T follicular helper cell (primary cell): ENCODE measurements at places on chromosomes 11 and 22.

DNA sequence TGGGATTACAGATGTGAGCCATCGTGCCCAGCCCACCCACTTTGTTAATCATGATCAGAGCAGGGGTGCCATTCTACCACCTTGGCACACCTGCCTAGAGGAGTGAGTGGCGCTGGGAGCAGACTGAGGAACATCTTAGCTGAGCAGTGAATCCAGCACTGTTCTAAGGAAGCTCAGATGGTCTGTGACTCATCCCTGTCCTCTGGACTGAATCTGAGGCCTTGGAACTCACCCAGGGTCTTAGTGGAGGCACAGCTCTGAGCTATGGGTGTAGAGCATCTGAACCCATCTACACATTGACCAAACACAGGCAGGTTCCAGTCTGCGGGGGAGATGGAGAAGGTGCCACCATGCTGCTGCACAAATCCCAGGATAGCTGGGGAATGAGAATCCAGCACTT, 14.9 kb downstream of the PGAP2 start:
- no peak for DNase-seq

DNA sequence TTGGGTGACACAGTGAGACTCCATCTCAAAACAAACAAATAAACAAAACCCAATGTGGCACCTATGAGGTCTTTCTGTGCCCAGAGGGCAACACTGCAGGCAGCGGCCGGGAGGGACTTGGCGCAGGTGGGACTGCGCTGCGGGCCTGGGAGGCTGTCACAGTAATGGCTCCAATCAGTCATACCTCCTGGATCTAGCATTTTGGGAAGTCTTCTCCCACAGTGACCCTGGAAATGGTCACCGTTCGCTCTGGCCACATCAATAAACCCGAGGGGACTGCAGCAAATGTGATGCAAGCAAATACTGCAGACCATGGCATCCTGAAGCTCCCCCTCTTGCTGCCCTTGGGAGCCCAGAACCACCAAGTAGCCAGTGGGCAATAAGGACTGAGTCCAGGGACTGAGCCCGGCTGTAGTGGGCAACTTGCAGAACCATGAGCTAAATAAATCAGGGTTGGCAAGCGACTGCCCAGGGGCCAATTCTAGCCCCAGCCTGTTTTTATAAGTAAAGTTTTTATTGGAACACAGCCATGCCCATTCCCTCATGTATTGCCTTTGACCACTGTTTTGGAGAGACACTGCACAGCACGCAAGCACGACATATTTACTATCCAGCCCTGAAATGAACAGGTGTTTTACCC, 15.4 kb downstream of the SHANK2 start:
- no peak for DNase-seq

DNA sequence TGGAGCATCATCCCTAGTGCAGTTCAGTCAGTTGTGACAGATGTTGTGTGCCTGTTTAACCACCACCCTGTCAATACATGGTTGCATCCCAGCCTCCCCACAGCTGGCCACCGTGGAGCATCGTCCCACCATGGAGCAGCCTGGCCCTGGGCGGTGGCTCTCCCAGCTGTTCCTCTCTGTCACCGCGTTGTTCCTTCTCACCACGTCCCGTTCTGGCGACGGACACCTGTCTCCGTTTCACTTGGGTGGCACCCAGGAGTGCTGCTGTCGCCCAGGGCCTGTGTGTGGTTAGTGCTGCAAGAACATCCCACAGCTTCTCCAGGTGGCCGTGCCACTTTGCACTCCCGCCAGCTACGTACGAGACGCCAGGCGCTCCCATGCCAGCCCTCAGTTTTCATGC, 26.5 kb downstream of the MUC6 start:
- no peak for DNase-seq

- DNase-seq = no peak
Measured at GRCh38 chr22:27382947-27383346, 418.6 kb downstream of the MN1 start.

GRCh38 chr11:67641338-67642172, 2.0 kb upstream of the TBX10 start:
- DNase-seq = no peak

DNA sequence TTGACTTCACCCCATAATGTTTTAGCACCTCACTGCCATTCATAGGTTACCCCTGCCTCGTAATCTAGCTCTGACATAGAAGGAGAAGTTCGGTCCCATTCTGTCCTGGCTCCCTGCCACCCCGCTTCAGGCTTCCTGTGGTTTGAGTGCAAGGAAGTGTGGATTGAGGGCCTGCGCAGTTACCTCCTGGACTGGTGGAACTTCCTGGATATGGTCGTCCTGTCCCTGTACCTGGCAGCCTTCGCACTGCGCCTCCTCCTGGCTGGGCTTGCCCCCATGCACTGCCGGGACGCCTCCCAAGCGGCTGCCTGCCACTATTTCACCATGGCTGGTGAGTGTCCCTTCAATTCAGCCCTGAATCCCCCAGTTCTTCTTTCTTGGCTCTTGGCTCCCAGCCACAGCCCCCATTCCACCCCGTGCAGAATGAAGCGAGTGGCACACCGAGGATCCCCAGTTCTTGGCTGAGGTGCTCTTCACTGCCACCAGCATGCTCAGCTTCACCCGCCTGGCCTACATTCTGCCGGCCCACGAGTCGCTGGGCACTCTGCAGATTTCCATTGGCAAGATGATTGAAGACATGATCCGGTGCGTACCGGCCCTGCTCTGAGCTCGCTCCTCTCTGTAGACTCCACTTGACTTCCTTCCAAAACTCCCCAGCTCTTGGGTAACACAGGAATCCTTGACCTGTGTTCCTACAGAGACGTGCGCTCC, 15.4 kb downstream of the ART5 start:
- no peak for DNase-seq

- DNase-seq = no peak
Measured at GRCh38 chr11:36455658-36456111, 54.4 kb downstream of the TRAF6 start.

DNA sequence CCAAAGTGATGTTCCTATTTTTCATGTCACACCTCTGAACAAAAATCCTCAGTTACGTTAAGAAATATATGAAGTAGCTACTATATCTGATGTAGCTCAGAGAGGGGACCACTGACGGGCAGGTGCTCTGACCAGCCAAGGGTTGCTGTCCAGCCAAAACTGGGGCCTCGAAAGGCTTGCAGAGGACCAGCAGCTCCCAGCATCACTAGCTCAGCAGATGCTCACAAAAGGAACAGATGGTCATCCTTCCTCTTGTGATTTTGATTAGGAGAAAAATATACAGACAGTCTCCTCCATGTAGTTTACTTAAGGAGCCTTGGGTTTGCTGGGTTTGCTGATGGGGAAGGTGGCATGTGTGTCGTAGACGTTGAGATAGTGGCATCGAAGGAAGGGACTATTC, 374.6 kb upstream of the B3GAT1 start:
- no peak for DNase-seq

- no peak for DNase-seq
Measured at GRCh38 chr22:26259510-26259909, 90.2 kb downstream of the SEZ6L start.

DNA sequence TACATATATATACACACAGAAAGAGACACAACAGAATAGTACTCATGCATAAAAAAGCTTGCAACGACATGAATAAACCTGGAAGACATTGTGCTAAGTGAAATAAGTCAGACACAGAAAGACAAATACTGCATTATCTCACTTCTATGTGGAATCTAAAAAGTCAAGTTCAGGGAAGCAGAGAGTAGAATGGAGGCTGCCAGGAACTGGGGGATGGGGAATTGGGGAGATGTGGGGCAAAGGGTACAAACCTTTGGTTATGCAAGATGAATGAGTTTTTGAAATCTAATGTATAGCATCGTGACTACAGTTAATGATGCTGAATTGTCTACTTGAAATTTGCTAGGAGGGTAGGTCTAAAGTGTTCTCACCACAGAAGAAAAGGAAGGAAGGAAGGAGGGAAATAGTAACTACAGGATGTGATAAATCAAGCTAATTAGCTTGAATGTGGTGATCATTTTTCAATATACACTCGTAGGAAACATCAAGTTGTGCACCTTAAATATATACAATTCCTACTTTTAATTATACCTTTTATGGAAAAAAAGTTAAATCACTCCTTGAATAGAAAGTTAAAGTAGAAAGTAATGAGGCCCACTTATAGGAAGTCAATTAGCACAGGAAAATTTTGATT, 33.8 kb downstream of the MMP13 start:
- DNase-seq = no peak
